RKO (cell line): ENCODE measurements at places on chromosomes 11 and 22.

DNA sequence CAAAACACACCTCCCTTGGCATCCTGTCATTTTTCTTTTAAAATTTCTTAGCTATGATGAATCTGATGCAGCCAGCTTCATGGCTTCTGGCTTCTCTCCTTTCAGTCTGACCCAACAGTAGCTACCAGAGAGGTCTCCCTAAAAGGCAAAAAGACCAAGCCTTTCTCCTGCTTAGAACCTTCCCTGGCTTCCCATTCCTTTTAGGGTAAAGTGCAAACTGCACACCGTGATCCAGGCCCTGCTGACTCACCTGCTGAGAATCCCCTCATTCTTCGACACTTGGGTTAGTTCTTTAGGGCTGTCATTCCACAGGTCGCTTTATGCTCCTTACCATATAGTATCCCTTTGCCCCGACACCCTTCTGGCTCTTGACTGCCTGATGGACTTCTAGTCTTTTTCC, 362.4 kb downstream of the MIAT start:
- DNase-seq, result no peak

- no peak for DNase-seq
Observed at GRCh38 chr11:92770419-92770818, 199.0 kb upstream of the MTNR1B start.

DNA sequence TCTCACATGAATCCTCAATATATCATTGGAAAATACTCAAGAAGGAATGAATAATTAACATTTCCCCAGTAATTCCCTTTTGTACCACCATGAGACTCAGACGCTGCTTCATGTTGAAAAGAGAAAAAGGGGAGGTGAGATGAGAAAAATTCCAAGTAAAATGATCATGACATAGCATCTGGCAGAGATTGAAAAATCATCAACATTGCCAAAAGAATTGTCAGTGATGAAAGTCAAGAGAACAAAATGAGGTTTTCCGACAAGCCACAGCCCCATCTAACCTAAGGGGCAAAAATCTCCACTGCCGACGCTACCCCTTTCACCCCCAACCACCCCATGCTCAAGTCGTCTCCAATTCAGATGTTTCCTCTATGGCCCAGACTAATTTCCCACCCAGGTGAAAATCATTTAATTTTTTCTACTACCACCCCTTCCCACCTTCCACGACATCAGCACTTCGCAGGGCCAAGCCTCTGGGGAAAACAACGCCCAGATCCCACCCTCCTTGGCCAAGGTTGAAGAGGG, 1.2 kb downstream of the RAB6A start:
- DNase-seq, result peak; percentile 71

DNA sequence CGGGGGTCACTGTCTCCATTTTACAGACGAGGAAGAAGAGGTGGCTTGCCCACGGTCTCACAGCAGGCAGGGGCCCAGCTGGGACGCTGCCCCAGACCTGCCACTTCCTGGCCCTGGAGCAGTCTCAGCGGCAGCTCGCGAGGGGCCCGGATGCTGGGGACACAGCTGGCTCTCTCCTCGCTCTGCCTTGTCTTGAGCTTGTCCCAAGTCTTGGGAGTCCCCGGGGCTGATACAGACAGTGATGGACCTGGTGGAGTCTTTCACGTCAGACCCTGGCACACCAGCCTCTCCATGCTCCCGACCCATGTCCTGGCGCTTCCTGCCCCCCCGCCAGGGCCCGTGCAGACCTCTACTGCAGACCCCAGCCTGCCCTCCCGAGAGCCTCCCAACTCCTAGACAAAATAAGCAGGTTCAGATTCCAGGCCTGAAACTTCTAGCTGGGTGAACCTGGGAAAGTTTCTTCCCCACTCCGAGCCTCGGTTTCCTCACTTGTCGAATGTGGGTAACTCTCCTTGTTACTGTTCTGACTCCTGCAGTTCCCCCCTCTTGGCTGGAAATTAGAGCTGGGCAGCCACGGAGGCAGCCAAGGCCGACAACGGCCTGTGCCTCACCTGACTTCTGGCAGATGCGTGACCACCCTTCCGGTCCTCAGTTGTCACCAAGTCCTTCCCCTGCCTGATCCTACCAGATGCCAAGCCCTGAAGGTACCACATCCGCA, 145.4 kb downstream of the CACNA1I start:
- DNase-seq, result no peak

GRCh38 chr22:26737262-26737661, 79.9 kb downstream of the MIAT start:
- no peak for DNase-seq

DNA sequence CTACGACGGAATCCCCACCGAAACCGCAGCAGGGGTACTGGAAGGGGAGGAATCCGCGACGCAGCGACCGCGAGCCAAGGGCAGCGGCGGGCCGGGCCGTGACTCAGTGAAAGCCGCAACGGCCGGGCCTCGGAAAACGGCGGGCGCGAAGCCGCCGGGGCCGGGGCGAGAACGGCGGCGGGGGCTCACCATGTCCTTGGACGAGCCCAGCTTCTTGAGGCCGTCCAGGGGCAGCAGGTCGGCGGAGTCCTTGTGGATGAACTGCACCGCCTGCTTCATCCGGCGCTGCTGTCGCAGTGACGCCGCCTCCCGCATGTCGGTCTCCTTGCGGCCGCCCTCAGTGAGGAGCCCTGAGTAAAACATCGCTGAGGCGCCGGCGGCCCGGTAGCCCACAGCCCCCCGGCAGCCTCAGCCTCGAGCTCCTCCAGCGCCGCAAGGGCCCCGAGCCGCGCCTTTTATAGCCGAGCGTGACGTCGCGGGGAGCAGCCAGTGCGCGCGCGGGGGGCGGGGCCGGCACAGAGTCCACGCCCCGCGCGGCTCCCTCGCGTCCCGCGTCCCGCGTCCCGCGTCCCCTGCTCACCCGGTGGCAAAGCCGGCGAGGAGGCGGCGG, at the start of gene NRIP3:
Gene NRIP3 (minus strand): TSS at position 429 of the 610 bp plus-strand sequence. CDS start 66 bp downstream, at position 363.
- no peak for DNase-seq

DNA sequence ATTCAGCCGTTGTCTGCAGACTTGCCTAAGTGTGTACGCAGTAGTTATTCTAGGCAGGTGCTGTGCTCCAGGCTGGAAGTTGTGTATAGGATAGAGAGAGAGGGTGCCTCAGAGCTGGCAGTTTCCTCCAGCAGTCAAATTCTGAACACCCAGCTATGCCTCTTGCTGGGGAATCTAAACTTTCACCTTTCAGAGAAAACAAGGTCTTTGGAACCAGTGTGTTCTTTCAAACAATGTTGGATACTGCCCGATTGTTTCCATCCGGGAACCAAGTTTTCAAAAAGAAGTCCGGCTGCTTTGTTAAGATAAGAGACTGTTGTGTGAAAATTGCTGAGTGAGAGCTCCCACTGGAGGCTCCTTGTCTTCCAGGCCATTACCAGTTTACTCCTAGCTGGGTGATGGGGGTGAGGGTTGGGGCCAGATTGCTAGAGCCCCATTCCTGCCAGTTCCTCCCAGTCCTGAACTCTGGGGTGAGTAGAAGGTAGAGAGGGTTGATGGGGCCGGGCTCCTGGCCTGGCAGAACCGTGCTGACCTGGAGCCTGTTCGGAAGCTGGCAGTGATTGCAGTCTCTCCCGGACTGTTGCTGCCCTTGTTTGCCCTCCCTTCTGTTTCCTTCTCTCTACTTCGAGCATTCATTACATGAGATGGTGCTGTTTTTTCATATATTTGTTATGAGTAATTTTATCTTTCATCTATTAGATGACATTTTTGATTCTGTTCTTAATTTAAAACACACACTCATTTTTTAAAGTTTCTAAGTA, 150.2 kb downstream of the TEAD1 start:
- DNase-seq, result no peak

- DNase-seq, result peak; percentile 64
Observed at GRCh38 chr11:6419009-6419631, at the start of gene APBB1. APBB1 (minus strand) TSS chr11:6419094; CDS start chr11:6411347, 7,747 bp downstream.

GRCh38 chr22:31579835-31580242, 82.2 kb downstream of the PISD start:
- DNase-seq, result no peak

DNA sequence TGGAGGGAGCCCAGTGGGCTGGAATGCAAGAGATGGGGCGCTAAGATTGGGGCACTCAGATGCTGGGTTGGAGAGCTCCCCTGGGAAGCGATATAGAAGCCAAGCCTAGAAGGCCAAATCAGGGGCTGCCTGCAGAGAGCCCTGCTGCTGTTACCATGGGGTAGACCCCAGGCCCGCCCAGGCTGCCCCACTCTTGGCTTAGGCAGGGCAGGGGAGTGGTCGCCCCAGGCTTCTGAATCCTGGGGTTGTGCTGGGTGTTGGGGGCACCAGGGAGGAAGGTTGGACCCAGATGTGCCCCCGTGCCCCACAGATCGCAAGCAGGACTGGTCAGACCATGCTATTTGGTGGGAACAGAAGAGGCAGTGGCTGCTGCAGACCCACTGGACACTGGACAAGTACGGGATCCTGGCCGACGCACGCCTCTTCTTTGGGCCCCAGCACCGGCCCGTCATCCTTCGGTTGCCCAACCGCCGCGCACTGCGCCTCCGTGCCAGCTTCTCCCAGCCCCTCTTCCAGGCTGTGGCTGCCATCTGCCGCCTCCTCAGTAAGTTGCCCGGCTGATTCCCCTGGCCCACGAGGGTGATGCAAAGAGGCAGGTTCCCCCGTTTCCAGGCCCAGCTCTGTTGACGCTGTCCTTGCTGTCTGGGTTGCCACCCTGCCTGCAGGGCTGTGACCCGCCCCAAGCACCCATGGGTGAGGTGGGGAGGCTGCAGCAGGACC, 3.9 kb downstream of the FERMT3 start:
- DNase-seq, result no peak

GRCh38 chr11:82796998-82797961, 63.6 kb upstream of the FAM181B start:
- DNase-seq, result no peak

DNA sequence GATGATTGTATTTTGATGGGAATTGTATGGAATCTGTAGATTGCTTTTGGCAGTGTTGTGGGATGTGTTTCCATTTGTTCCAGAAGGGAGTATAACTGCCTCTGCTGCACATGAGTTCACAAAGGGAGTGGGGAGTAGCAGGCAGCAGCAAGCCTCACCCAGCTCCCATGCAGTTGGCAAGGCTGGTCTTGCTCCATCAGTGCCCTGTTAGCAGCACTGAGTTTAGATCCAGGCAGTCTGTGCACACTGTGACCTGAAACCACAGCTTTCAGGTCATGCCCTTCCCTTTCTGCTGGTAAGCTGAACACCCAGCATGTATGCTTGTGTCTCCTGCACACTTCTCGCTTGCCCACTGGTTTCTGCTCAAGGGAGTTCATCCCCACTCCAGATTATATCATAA, 3.7 kb upstream of the NUCB2 start:
- DNase-seq, result no peak

GRCh38 chr11:36214976-36215692, 74.1 kb downstream of the COMMD9 start:
- no peak for DNase-seq

DNA sequence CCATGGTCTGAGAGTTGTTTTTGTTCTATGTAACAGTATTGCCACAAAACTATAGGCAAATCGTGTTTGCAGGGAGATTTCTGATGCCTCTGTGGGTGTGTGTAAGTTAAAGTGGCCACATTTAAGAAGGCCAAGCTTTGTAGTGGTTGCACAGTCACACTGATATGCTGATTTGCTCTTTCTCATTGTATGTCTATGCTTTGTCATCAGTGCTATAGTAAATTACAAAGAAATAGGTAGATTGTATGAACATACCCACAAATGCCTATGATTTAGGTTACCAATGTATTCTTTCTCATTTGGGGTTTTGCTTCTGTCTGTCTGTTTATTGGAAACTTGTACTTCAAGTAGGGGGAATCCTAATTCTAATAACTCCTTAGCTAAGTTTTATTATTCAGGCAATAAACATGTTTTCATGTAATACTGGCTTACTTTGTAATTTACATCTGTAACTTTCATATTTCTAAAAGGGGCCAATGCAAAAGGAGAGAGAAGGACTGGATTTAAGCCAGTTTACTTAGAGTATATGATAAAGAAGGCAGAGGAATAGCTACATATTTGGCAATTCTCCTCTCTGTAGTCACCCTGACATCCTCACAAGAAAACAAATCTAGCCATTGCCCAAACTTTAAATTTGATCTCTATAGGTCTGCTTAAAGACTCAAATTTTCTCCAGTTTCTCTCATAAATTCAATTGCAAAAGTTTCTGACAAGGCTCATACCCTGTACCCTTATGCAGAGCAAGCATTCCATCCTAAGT, 2.0 kb downstream of the FIBIN start:
- no peak for DNase-seq

GRCh38 chr22:45188779-45189178, 25.1 kb downstream of the NUP50 start:
- DNase-seq, result no peak

- DNase-seq, result no peak
Observed at GRCh38 chr11:22656130-22656529, 10.3 kb upstream of the GAS2 start.

DNA sequence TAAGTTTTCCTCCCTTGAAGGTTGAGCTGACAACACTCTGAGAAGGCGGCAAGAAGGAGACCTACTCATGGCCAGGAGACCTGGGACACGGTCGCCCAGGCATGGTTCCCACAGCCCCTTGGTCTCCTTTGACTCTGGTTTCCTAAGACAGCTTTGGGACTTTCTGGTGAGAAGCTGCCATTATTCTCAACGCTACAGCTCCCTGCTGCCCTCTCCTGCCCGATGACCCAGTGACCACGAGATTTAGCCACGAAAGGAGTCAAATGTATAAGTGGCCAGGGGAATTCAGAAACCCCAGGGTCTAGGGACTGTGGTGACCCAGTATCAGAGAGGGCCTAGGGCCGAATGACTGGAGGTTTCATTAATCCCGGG, 699 bp upstream of the SDF2L1 start:
- DNase-seq, result peak; percentile 75
